CD8-positive, alpha-beta memory T cell (primary cell): ENCODE measurements at places on chromosomes 1 and 21.

DNA sequence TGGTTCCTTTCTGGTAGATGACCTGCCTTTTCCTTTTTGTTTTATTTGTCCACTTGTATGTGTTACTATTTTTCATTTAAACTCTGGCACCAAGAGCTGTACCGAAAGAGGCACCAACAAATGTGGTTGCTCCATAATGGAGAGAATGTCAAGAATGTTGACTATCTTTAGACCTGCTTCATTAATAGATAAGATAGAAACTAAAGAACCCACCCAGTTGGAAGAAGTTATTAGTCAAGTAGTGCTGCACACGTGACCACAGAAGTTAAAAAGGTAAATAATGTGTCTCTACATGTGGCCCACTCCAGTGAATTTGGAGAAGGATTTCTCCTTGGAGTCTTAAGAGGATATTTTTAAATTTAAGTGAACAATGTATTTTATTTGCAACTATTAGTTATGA lies 9.3 kb downstream of the ATP1A1 start:
- DNase-seq = no peak

- no peak for DNase-seq
These were observed 171.4 kb upstream of the SNX7 start for GRCh38 chr1:98490099-98490498.

DNA sequence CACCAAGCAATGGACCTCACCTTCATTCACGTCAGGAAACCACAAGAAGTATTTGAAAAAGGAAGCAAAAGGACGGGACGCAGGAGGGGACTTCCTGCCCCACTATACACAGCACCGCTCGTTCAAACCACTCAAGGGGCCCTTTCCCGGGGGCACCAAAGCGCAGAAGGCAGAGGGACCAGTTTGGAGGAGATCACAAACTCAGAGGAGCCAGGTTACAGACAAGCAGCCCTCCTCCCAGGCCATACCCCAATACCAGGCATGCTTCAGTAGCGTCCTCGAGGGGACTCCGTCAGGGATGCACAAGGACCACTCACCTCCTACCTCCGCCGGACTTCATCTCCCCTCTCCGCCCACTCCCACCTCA lies 685 bp downstream of the CRTC2 start:
- peak; percentile 45 for DNase-seq

DNA sequence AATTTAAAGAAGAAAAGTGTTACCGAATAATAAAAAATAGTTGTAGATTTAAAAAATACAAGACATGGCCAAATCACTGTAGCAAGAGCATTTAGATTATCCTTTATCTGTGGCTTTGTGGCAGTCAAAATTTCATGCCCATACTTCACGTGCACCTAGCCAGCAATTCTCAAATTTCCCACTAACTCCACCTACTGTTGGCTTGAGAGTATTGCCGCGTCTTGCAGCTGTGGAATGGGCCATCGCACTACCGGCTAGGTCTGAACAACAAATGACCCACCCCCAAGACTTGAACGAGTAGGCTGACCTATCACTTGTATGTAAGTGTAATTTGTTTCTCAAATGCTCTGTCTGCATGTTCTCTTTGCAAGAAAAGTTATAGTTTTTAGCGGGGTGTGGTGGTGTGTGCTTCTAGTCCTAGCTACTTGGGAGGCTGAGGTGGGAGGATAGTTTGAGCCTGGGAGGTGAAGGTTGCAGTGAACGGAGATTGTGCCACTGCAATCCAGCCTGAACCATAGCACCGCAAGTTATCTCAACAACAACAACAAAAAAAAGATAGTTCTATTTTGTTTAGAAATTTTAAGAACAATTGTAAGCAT lies 4.1 kb downstream of the KRTAP13-4 start:
- DNase-seq = no peak

DNA sequence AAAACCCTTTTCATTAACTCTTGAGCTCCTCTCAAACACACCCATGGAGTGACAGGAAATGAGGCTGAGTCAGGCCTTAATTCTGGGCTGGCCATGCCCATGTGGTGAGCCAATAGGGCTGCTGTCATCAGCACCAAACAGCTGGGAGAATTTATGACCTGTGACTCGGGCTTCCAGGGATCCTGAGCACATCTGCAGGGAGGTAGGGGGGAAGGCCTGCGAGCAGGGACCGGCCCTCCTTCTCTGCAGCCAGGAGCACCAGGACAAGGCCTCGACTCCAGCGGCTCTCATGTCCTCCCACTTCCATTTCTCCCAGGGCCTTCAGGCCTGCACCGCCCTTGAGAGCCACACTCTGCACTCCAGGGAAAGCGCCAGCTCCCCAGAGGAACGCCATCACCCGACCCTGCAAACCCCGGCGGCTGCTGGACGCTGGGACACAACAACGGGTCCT lies 14.6 kb downstream of the RIPK4 start:
- DNase-seq = no peak

DNA sequence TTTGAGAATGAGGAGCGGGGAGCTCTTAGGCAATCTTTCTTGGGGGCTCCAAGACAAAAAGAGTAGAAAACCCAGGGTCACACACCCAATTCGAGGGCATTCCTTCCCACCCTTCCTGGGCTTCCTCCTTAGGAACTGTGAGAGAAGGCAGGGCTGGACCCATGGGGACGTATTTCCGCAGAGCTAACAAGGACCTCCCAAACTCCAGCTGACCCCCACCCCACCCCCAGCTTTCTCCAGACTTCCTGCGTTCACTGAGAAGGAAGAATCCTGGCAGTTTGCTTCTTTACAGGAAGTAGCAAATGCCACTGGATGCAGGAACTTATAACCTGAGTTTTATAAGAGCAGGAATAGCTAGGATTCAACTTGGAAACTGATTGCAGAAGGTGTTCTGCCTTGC lies 2.7 kb upstream of the LHX9 start:
- DNase-seq = no peak

DNA sequence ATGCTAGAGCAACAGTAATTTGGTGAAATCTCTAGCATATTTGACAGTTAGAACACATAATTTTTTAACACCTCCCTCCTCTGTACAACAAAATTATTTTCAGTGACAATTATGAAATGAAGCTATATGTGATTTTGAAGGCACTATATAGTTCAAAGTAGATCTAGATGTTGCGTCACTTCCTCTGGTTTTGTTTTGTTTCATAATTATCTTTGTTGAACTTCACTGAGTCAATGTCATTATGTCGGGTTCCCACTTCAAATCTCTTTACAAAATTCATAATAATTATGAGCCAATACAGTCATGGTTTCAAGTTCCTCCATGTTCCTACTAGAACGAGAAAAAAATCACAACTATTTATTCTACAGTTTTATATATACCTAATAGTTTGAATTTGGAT lies 254.8 kb upstream of the PLXNA2 start:
- no peak for DNase-seq

GRCh38 chr1:221263831-221264767 lies 384.9 kb downstream of the HLX start:
- DNase-seq = peak; percentile 3

GRCh38 chr1:244836135-244836521 lies 670 bp downstream of the COX20 start:
- DNase-seq = no peak

DNA sequence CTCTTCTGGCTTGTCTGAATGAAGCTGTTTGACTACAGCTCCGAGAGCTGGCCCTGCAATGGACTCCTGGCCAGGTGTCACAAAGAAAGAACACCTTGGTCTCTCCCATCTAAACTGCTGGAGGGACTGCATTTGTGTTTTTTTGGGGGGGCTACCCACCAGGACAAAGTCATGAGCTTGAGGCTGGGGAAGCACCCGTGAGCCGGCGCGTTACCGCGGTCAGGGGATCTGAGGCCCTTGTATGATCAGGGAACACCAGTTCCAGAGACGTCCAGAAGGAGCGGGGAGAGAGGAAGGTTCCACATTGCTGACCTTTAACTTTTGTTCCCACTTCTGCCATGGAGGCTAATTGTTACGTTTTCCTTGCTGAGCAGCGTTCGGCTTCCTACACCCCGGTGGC lies 84.5 kb upstream of the C1orf174 start:
- DNase-seq = no peak

DNA sequence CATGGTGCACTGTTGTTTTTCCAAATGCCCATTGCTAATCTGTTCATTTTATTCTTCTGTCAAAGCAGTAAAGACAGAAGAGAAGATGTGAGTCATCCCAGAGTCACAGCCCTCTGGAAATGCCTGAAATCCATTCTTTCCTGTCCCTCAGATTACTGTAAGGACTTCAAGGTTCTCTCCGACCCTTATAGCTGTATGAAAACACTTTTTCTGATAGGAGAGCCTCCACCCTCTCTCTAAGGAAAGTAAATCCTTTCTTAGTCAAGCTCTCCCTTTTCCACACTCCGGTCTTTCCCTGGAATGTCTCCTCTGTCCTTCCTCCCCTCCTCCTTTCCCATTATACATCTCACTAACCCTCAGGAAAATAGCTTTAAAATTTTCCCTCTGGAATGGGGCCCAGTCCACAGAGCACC lies 3.5 kb upstream of the PRDX6 start:
- DNase-seq = no peak

DNA sequence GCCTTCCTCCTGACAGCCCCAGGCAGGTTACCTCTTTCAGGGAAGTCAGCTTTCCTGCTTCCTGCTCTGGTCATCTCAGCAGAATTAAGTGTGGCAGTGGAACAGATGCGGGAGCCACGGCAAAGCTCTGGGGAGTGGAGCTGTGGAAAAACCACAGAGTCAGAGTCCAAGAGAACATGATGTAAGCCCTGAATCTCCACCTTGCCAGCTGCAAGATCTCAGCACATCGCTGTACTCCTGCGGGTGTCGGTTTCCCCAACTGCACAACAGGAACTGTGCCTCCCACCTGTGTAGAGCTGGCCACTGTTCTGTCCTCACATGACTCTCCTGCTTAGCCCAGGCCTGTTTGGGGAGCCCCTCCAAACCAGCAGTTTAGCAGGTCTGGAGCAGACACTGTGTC lies 123.7 kb downstream of the MATN1 start:
- no peak for DNase-seq

DNA sequence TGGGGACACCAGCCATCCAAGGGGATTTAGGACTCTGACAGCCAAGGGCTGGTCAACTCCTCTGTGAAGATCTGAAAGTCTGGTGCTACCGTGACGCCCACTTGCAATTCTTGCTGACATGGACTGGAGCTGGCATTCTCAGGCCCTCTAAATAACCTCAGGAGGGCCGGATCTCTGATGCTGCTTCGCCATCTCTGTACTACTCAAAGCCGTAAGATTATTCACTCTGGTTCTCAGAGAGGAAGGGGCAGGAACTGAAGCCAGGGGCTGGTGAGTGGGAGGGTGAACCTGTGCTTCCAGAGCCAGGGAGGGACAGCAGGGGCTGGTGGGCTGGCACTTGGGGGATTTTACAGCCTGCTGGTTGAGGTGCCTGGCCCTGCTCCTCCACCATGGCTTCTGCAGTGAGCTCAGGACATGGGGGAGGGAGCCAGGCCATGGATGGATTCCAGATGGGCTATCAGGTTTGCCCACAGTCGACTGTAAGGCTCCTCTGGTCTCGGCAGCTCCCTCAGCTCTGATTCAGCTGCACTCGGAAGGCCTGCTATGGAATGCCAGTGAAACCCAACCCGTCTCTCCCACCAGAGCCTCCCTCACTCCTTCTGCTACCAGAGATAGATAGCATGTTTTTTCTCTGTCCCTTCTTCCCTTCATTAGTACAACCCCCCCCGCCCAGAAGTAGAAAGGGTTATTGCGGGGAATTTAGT lies 84.5 kb downstream of the PLXNA2 start:
- DNase-seq = no peak

GRCh38 chr1:216119600-216119999 lies 303.6 kb downstream of the USH2A start:
- DNase-seq = no peak

- DNase-seq = no peak
These were observed 37.0 kb downstream of the KCNJ15 start for GRCh38 chr21:38293765-38294164.

GRCh38 chr1:199669916-199670315 lies 357.6 kb upstream of the NR5A2 start:
- no peak for DNase-seq

DNA sequence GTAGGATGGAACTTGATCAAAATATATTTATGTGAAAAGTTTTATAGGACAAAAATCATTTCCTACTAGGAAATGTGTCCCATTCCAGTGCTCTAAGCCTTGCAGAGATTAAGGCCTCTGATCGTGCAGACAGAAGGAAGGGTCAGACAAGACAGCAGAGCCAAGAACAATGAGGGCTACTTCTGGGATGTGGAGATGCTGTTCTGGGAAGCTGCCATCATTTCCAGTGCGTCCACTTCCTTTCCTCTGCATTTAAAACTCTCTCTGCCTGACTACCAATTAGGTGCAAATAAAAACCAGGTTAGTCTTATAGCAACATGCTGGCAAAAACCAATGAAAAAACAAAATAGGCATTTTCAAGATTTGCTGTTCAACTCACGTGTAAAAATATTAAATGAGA lies 36.1 kb downstream of the BEND5 start:
- DNase-seq = no peak

DNA sequence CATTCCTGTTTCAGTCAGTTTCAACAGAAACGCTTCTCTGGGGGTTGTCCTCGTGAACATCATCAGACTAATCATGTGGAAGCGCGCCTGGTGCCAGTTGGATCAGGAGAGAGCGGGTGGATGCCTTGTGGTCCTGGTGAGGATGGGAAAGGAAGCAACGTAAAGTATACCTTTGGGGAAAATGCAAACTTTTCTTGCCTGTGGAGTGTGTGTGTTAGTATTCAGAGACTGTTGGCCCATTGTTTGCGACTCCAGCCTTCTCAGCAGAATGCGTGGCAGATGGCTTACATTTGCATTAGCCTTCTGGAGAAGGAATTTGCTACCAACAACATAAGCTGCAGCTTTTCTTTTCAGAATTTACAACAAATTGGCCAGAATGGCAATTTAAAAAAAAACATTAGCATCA lies 173.9 kb downstream of the RWDD3 start:
- no peak for DNase-seq

- no peak for DNase-seq
These were observed 80.0 kb downstream of the S1PR1 start for GRCh38 chr1:101316799-101317198.

- no peak for DNase-seq
These were observed 6.0 kb downstream of the LSS start for GRCh38 chr21:46222436-46223116.

DNA sequence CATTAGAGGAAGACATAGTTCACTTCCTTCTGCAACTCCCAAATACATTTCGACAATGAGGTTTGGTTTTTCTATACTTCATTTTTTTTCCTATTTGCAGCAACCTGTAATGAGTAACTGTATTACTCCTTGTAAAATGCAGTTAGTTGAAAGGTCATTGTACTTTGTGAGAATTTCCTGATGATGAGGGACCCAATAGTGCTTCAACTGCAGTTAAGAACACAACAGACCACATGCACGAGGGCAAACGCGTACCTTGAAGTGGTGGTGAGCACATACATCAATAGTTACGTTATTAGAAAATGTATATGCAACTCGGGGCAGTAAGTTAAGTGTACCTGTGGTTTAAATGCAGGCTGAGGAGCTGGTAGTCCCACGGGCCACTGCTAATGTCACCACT lies 171.8 kb downstream of the GABPA start:
- DNase-seq = no peak

DNA sequence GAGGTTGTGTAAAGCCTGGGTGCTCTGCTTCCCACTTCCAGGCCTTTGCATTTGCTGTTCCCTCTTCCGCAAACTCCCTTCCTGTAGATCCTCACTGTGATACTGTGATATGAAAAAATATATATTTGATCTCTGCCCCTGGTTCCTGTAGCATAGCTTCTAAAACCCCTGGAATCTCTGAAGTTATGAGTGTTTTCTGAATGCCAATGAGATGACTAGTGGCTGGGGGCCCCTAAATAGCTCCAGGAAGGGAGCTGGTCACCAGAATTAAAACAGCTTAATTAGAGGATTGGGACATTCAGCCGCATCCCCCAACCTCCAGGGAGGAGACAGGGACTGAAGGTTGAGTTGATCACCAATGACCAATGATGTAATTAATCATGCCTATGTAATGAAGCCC lies 21.9 kb downstream of the DUSP10 start:
- no peak for DNase-seq

GRCh38 chr1:19028546-19029129 lies 72.2 kb upstream of the IFFO2 start:
- no peak for DNase-seq
